8988T (cell line): ENCODE measurements at places on chromosomes 6 and 20.

- DNase-seq, result no peak
Observed at GRCh38 chr20:34110745-34111641, 1.1 kb downstream of the EIF2S2 start.

DNA sequence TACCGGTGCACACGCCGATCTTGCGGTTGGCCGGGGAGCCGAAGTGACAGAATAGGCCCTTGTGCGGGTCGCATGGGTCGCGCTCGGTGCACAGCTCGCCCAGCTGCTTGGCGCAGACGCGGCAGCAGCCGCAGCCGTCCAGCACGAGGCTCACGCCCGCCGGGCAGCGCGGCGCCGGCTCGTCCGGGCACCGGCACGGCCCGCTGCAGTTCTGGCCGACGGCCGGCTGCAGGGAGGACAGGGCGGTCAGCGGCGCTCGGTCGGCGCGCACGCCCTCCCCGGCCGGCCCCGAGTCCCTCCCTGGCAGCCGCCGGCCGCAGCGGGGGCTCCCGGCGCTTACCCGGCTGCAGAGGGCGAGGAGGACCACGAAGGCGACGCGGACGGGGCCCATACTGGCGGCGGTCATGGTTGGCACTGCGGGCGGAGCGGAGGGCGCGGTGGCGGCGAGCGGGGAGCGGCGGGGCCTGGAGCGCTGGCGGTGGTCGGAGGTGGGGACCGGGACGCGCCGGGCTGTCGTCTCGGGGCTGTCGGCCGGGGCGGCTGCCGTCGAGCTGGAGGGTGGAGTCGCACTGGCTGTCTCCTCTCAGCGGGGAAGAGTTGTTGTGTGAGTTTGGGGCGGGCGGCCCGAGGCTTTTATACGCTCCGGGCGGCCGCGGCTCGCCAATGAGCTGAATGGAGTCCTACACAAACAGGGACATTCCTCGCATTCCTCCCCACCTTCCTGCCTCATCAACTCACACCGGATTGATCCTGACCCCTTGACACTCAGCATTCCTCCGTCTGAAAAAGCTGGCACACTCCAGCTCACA, at the start of gene CCN2:
CCN2 (minus strand) TSS at position 606 of the 809 bp plus-strand sequence; CDS start at position 406, 200 bp downstream.
- DNase-seq, result peak; percentile 80

GRCh38 chr20:61737812-61738443, 327.8 kb downstream of the TAF4 start:
- DNase-seq, result no peak

GRCh38 chr6:29510746-29511300, 23.1 kb upstream of the MAS1L start:
- DNase-seq, result no peak

DNA sequence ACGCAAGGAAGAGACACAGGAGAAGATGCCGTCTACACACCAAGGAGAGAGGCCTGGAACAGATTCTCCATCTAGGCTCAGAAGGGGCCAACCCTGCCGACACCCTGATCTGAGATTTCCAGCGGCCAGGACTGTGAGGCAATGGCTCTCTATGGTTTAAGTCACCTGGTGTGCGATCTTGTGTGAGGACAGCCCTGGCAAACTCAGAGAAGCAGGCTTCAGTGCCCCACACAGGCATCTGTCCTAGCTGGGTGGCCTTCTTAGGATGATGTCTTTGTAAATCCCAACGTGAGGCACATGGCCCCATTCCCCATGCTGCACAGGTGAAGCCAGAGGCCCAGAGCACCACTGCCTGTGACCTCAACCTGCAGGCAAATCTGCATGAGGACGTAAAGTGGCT, 87.6 kb upstream of the FRMD1 start:
- DNase-seq, result no peak

GRCh38 chr6:48743738-48744137, 632.7 kb upstream of the PTCHD4 start:
- DNase-seq, result no peak

GRCh38 chr6:127980996-127981395, 80.1 kb upstream of the THEMIS start:
- DNase-seq, result no peak

- no peak for DNase-seq
Observed at GRCh38 chr6:106748547-106749207, 119.3 kb downstream of the QRSL1 start.

- no peak for DNase-seq
Observed at GRCh38 chr20:23697947-23698346, 9.1 kb upstream of the CST4 start.

- DNase-seq, result no peak
Observed at GRCh38 chr20:53786071-53786444, 192.4 kb upstream of the ZNF217 start.

DNA sequence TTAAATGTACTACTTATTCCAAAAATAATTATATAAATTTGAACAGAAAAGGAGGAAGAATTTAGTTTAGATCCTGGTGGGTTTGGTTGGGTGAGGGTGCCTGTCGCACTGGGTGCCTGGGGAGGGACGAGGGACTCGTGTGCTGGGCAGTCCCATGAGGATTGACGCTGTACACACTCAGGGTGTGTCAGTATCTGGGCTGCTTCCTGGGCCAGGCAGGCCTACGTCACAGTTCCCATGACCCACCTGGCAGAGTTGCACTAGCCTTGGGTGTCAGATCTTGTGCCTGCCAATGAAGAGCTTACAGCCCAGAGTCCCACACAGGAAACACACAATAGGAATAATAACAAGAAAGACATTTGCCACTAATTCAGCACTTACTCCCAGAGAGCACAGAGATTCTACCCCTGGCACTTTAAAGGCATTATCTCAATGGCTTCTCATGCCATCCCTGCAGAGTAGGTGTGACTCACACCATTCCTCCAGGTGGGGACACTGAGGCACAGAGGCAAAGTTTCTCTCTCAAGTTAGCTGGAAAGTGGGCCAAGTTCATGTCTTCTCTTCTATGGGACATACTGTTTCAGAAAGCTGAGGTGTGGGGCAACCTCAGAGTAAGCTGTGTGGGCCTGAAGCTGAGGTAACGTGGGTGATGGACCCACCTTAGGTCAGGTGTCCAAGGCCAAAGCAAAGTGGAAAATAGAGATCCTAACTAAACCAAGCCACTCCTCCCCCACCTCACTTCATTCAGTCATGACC, 1.3 kb upstream of the SDCBP2 start:
- DNase-seq, result no peak

- no peak for DNase-seq
Observed at GRCh38 chr6:125271486-125272159, 30.1 kb downstream of the HDDC2 start.

DNA sequence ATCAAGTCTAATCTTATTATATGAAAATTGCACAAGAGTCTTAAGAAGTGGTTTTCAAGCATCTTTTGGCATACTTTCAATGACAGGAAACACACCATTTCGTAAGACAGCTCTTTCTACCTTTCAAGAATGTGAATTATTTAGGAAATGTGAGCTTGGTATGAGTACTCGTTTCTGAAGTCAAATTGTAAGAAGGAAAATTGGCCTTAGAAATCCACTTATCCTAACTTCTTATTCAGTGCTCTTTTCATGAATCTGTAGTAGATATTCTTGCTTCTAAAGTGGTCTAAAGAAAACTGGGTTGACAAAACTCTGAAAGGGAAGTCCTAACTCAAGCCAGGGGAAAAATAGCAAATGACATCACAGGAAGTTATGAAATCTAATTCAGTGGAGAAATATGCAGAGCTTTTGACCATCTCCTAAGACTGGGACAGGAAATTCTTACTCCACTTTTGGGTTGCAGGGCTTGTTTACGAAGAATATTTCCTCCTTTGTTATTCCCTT, 38.5 kb upstream of the OGFRL1 start:
- no peak for DNase-seq
